Activated naive CD8-positive, alpha-beta T cell treated with anti-CD3 and anti-CD28 coated beads for 36 hours (primary cell): ENCODE measurements at places on chromosomes 16 and 17. TPM values are rescaled to one million over a fixed set of nuclear protein-coding genes. Genes with fewer than 3 reads are reported as not detected.

The KRTAP4-6 gene
- total RNA-seq: not detected

The KRTAP4-9 gene
- not detected for total RNA-seq

The ZNF423 gene
- total RNA-seq: not detected

The LRRC46 gene
- 0.46 TPM for total RNA-seq

The KRT14 gene
- total RNA-seq: not detected

The PRR14 gene
- 93.3 TPM for total RNA-seq

The NEUROD2 gene
- not detected for total RNA-seq

The IL32 gene
- total RNA-seq: 1,056 TPM

DNA sequence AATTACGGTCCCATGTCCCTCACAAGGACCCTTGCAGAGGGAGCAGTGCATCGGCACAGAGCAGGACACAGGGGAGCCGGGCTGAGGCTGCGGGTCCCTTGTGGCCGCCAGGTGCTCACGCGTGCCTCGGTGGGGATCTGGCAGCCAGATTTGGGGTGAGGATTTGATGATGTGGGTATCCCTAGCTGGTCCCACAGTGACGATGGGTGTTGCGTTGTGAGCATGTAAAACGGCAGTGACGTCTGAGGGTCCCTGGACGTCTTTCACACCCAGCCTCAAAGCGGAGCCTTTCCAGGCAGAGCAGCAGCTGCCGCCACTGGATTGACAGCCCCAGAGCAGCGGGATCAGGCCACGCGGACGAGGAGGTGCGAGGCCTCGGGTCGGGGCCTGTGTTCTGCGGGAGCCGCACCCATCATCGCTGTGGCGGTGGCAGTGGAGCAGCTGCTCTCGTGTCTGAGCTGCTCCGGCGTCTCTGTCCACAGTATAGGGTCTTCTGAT lies 54.6 kb downstream of the WDR45B start:
- H3K27ac ChIP-seq: peak overlapping the region; percentile 64
- H3K4me1 ChIP-seq: peaks cover 30% of the 10 kb centered on the region
- DNase-seq: no peak
- H3K27me3 ChIP-seq: no peaks in the 10 kb centered on the region

- DNase-seq: peak; percentile 40
- H3K4me3 ChIP-seq: no peak overlapping the region
- peaks cover 42% of the 10 kb centered on the region for H3K36me3 ChIP-seq
- H3K27ac ChIP-seq: no peak overlapping the region
- H3K4me1 ChIP-seq: peaks cover 18% of the 10 kb centered on the region
- H3K27me3 ChIP-seq: no peaks in the 10 kb centered on the region
Measured at GRCh38 chr16:68345351-68345810, 34.6 kb downstream of the PRMT7 start.

DNA sequence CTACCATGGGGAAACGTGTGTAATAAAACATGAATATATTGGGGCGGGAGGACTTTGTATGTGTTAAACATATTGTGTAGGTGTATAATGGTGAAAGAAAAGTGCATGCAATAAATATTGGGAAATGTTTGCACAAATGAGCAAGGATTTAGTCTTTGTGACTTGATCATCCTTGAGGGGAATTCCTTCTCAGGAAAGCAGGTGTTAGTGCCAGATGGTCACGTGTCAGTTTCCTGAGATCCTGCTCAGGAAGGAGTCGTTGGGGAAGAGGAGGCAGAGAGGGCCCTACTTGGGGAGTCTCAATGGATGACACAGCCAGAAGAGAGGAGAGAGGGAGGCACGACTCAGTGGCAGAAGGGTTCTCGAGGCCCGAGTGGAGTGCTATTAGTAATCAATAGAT lies 53.2 kb downstream of the MSI2 start:
- H3K4me1 ChIP-seq: peaks cover 16% of the 10 kb centered on the region
- no peak for DNase-seq
- peaks cover 6% of the 10 kb centered on the region for H3K36me3 ChIP-seq
- no peaks in the 10 kb centered on the region for H3K27me3 ChIP-seq
- no peak overlapping the region for H3K27ac ChIP-seq
- H3K4me3 ChIP-seq: no peak overlapping the region

- no peak overlapping the region for H3K27ac ChIP-seq
- DNase-seq: no peak
- H3K4me1 ChIP-seq: no peaks in the 10 kb centered on the region
- peaks cover 7% of the 10 kb centered on the region for H3K27me3 ChIP-seq
- H3K4me3 ChIP-seq: no peak overlapping the region
Measured at GRCh38 chr16:22635357-22635761, 124.7 kb downstream of the NPIPB5 start.

GRCh38 chr17:34556384-34556783 lies 23.0 kb upstream of the TMEM132E start:
- no peaks in the 10 kb centered on the region for H3K36me3 ChIP-seq
- H3K4me1 ChIP-seq: no peaks in the 10 kb centered on the region
- H3K27me3 ChIP-seq: peaks cover 14% of the 10 kb centered on the region
- no peak for DNase-seq

GRCh38 chr17:65664696-65665095 lies 103.2 kb upstream of the AXIN2 start:
- H3K36me3 ChIP-seq: no peaks in the 10 kb centered on the region
- DNase-seq: no peak
- H3K27ac ChIP-seq: no peak overlapping the region

DNA sequence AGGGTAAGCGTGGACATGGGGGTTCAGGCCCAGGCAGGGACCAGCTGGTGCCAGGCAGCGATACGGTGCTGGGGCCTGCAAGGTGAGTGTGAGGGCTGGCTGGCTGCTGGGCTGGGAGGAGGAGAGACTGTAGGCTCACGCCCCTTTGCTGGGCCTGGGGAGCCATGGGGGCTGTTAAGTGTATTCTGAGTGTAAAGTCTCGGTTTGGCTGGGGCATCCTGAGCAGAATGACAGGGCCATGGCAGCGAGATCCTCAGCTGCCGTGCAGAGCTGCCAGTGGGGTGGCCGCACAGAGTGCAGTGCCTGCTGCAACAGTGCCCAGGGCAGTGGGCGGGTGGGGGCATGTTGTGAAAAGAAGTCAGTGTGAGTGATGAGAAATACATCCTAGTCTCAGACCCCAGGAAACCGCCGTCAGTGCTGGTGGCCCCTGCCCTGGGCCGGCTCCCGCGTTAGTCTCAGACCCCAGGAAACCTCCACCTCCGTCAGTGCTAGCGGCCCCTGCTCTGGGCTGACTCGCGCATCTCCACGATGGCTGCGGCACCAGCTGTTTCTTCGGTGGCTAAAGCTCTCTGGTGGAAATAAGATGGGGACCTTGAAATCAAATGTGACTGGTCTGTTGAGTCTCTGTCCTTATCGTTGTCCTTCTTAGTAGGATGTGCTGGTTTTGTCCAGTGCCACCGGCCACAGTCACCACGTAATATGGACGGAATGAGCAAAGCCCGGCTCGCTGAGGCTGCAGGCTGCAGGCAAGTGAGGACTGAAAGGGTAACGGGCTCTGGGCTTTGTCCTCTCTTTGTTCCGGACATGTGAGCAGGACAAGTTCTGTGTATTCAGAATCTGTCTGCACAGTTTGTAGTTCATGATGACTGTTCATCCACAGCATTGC lies 22.9 kb downstream of the ACSF3 start:
- H3K4me1 ChIP-seq: peaks cover 26% of the 10 kb centered on the region
- no peak overlapping the region for H3K4me3 ChIP-seq
- peak overlapping the region; percentile 88 for H3K27ac ChIP-seq
- H3K36me3 ChIP-seq: peaks cover 13% of the 10 kb centered on the region
- no peaks in the 10 kb centered on the region for H3K27me3 ChIP-seq

DNA sequence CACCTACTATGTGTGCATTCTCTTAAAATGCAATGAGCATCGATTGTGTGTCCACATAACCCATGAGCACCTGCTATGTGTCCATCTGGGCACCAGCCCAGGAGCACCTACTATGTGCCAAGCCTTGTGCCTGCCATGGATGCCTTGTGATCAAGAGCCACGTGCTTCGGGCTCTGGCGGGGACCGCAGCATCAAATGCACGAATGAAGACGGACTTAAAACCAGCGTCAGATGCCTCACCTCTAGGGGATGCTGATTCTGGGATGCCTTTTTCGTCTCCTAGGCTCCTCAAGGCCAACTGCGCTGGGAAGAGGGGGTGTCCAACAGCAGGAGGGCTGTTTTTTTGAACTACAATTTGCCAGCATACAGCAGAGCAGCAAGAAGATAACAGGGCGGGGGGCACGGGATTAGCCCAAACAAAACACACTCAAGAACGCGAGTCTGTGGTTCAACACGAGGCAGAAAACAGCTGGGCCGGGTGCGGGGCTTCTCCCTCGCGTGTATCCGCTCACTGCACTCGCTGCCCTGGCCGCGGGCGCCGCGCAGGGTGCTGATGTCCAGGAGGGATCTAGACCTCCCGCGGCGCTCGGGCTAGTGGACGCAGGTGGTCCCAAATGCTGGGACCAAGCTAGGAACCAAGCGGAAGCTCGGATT lies 1.2 kb upstream of the GLIS2 start:
- peak overlapping the region; percentile 81 for H3K4me3 ChIP-seq
- H3K36me3 ChIP-seq: no peaks in the 10 kb centered on the region

DNA sequence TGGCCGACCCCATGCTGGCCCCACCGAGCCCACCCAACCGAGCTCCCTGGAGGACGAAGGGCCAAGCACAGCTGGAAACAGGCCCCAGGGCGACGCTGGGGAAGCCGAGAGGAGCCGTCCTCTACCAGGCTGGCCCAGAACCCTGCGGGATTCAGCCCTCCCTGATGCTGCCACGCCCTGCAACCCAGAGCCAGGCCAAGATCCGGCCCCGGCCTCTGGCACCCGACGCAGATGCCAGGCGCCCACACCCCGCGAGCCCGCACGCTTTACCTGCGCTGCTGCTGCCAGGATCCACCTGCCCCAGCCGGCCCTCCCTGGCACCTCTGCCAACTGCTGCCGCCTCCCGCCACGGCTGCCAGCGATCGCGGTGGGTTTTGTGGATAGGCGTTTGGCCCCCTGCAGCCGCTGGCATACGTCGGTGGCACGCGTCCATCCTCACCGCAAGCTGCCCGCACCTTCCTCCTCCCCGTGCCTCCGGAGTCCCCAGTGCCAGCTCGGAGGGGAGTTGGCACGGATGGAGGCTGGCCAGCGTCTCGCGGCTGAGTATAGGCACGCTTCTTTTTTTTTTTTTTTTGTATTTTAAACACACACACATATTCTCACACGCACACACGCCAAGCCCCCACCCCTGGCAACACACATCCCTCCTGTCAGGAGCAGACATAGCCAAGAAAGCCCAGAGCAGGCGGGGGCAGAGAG lies 41.3 kb upstream of the ACSF3 start:
- peak overlapping the region; percentile 34 for H3K27ac ChIP-seq
- no peaks in the 10 kb centered on the region for H3K4me1 ChIP-seq
- DNase-seq: no peak

DNA sequence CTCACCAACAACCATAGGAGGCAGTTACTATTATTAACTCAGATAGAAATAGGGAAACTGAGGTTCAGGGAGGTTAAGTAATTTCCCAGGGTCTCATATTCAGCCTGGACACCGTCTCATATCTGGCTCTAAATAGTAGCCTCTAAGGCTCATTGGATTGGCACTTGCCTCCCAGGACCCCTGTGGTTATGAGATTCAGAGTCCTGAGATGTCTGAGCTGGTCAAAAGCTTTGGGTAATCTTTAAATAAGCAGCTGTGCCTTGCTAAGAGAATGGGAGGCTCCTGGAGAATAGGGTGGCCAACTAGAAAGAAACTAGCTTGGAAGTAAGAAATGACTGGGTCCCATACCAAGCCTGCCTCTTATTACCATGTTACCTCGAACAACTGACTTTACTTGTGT lies 50.3 kb upstream of the CRHR1 start:
- peaks cover 11% of the 10 kb centered on the region for H3K27me3 ChIP-seq
- no peak overlapping the region for H3K27ac ChIP-seq
- H3K4me1 ChIP-seq: no peaks in the 10 kb centered on the region
- H3K36me3 ChIP-seq: peaks cover 2% of the 10 kb centered on the region
- no peak overlapping the region for H3K4me3 ChIP-seq

DNA sequence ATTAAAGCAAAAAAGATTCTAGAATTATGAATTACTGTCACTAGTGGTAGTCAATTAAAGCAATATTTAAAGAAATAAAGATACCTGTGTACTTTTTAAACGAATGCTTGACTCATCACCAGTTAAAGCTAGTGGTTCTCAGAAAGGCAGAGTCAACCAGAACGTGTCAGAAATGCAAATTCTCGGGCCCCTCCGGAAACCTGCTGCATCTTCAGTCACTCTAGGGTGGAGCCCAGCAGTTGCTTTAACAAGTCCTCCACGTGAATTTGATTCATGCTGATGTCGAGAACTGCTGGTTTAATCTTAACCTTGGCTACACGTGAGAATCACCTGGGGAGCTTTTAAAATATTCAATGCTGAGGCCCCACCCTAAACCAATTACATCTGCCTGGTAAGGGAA lies 169.8 kb upstream of the SDK2 start:
- no peaks in the 10 kb centered on the region for H3K36me3 ChIP-seq
- H3K4me3 ChIP-seq: no peak overlapping the region
- no peak for DNase-seq
- no peak overlapping the region for H3K27ac ChIP-seq

DNA sequence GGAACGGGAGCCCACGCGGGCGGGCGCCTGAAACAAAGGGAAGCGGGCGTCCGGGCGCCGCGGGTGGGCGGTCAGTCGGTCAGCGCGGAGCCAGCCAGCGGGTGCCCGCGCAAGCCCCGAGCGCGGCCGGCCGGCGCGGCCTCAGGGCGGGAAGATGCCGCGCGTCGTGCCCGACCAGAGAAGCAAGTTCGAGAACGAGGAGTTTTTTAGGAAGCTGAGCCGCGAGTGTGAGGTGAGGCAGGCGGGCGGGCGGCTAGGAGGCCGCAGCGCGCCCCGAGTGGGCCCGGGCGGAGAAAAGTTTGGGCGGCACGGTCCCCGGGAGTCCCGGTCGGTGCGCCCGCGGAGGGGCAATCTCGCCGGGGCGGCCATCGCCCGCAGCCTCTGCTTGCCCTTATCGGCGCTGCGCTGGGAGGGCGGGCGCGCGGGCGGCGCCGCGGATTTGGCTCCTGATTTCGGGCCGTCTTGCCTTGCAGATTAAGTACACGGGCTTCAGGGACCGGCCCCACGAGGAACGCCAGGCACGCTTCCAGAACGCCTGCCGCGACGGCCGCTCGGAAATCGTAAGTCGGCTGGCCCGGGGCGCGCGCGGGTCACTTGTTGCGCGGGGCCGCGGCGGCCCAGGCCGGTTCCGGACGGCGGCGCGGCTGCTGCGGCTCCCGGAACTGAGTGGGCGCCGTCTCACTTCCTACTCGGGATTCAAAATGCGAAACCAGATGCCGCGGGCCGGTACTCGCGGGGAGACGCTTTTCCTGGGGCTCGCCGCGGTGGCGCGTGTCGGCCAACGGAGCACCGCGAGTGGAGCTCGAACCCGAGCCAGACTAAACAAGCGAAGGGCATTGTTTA lies 526 bp downstream of the CBFB start:
- peaks cover 25% of the 10 kb centered on the region for H3K36me3 ChIP-seq
- peaks cover 38% of the 10 kb centered on the region for H3K4me1 ChIP-seq
- H3K4me3 ChIP-seq: peak overlapping the region; percentile 89
- H3K27me3 ChIP-seq: no peaks in the 10 kb centered on the region
- peak; percentile 68 for DNase-seq
- peak overlapping the region; percentile 80 for H3K27ac ChIP-seq
